ENCODE measurements at places on chromosomes 1 and 21.
A peak's percentile ranks its signal among the peaks of the same experiment; 100 is the strongest.

DNA sequence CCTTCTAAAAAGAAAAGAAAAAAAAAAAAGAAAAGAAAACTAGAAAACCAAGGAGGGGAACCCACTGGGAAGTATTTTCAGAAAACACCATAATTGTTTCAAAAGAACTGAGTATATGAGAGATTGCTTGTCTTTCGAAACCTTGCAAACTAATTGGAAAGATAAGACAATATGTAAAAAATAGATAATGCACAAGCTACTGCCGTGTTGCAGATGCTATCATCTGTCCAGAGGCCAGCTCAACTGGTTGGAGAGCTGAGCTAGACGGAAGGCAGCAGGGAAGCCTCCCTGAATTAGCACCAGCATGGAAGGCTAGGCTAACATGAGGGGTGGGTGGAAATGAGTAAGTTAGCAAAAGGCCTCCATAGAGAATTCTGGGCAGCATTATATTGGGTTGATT, 16.2 kb upstream of the CACHD1 start:
- DNase-seq = no peak

DNA sequence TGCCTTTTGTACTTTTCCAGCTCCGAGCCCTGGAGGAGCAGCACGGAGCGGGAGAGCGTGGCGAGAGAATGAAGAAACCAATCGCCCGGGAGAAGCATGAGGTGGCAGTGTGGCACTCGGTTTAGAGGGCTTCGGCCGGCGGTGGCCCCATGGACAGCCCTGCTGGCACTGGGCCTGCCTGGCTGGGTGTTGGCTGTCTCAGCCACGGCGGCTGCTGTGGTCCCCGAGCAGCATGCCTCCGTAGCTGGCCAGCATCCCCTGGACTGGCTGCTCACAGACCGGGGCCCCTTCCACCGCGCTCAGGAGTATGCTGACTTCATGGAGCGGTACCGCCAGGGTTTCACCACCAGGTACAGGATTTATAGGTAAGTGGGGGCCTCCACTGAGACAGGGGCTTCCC, 59.0 kb downstream of the BRINP2 start:
- no peak for DNase-seq

GRCh38 chr1:63534406-63534805, 11.1 kb downstream of the EFCAB7 start:
- DNase-seq = no peak

- no peak for DNase-seq
These were observed 5.4 kb upstream of the KIRREL1 start for GRCh38 chr1:157988002-157988401.

DNA sequence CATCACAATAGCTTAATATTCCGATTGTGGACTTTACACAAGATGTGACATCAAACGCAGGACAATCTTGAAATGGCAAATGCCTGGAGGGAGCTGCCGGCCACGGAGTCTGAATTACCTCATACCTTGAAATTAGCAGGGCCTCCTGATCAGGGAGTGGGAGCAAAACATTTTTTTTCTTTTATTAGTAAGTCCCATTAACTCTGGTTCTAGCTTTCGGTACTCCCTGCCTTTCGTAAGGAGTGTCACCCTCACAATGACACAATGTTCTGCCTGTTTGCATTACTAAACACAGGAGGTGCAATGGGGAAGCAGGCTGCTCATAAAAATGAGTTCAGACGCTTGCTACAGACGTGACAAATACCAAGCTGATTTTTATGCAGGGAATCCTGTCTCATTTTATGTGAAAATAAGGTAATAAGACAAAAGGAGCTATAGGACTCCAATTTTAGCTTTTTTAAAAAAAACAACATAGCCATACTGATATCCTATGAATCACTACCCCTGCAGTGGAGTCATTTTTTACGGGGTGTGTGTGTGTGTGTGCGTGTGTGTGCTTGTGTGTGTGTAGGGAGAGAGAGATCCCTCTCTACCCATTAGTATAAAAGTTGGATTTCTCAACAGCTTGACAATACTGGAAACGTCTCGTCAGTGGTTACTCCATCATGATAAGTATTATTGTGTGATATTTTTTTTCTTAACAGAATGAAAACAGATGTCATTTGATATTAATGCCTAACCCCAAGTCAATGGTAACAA, 205.1 kb upstream of the RUNX1 start:
- peak; percentile 93 for DNase-seq

GRCh38 chr1:153362187-153362775, 4.6 kb downstream of the S100A9 start:
- no peak for DNase-seq

GRCh38 chr1:1088801-1089680, 14.9 kb upstream of the RNF223 start:
- no peak for DNase-seq

DNA sequence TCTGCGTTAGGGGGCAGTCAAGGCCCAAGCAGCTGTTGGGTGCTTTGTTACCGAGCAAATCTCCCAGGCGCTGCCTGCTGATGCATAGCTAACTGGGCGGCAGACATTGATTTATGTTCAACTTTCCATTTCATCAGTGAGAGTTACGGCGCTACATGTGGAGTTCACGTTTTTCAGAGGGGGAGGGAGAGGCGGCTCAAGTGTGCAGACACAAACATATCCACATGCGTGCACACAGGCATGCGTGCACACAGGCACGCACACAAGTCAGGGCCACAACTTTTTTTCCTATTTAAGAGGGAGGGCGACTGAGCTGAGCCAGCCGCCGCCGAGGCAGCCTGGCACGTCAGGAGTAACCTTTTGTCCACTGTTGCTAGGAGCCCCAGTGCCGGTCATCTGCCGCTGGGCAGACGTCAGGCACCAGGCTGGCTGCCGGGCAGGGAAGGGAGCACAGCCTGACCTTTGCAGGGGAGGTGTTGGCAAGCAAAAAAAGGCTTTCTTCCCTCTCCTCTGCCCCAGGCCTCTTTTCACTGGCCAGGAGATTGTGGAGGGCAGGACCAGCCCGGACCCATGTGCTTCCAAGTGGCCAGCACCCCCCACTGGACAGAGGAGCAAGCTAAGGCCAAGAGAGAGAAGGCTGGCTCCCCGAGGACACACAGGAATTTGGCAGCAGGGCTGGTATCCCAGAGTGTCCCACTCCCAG, 73.3 kb downstream of the MRPL37 start:
- DNase-seq = peak; percentile 94

- no peak for DNase-seq
These were observed 257.5 kb downstream of the KIF26B start for GRCh38 chr1:245412306-245412705.

DNA sequence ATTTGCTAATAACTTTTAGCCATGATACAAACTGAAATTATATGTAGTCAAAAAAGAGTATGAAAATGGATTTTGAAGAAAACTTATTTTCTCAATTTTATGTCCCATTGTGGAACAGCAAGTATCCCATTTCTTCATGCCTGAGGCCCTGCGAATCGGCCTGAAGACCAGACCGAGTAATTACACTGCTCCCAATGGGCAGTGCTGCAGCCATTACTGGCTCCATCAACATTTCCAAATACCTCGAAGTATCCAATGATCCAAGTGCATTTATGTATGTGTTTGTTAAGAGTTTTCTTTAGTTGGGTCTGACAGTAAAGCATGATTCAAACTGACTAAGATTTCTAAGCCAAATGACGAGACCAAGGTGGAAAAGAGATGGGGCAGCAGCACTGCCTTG, 44.4 kb downstream of the HSF2BP start:
- no peak for DNase-seq

GRCh38 chr1:214050513-214051401, 63.0 kb downstream of the PROX1 start:
- no peak for DNase-seq

- no peak for DNase-seq
These were observed 66.5 kb downstream of the ADGRL2 start for GRCh38 chr1:81867235-81867634.

DNA sequence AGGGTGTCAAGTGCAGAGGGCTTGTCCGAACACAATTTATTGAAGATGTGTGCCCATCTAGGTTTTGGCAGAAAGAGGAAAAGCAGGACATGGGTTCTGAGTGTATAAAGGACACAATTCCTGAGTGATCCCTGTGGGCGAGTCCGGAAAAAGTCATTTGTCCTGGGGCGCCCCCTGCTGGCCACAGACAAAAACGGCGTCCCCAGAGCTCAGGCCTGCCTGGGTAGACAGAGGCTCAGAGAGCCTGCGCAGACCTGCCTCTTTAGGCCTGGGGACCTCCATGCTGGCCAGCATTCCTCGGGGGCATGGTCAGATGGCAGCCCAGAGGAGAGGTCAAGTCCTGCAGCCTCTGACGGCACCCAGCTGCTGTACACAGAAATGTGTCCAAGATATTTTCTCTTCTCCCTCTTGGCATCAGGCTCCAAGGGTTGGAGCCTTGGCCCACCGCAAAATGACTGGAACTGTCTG, 65.5 kb upstream of the LRP8 start:
- peak; percentile 38 for DNase-seq

GRCh38 chr1:83512373-83513193, 486.3 kb downstream of the TTLL7 start:
- DNase-seq = no peak

DNA sequence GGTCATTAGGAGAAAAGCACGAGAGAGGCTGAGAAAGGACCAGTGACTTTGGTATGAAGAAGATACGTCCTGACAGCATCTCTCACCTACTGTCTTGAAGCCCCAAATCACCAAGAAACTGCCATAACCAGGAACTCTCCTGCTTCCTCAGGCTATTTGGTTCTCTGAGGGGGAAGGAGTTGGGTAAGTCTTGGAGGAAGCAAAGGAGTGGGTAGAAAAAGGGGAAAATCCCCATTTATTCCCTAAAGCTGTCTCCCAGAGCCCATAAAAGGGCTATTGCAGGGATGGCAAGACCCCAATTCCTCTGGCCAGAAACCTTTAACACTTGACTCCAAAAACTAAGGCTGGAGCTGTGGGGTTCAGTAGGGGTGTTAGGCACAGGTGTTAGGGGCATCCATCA, 2.1 kb upstream of the PBXIP1 start:
- DNase-seq = no peak

DNA sequence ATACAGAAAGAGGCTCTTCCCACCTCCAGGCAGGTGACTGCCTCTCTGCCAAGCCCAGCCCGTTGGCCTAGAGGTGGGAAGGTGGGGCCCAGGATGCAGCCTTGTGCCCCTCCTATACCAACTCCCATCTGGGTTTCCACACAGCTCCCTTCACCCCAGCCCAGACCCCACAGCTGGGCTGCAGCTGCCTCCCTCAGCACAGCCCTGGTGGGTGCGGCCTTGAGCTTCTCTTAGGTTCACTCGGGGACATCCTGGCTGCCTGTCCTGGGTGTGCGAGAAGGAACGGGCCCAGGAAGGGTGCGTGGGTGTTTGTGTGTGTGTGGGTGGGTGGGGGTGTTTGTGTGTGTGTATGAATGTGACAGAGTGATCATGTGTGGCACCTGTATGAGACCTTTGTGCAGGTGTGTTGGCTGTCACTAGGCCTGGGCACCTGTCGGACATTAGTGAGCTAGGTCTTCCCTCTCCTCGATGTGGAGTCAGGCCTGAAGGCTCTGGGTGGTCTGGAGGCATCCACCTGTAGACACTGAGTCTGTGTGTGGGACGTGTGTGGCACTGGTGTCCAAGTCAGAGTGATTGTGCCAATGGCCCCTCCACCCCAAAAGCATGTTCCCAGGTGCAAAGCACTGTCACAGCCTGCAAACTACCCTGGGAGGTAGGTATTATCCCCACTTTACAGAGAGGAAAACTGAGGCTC, 30.7 kb downstream of the FOXO6 start:
- no peak for DNase-seq

DNA sequence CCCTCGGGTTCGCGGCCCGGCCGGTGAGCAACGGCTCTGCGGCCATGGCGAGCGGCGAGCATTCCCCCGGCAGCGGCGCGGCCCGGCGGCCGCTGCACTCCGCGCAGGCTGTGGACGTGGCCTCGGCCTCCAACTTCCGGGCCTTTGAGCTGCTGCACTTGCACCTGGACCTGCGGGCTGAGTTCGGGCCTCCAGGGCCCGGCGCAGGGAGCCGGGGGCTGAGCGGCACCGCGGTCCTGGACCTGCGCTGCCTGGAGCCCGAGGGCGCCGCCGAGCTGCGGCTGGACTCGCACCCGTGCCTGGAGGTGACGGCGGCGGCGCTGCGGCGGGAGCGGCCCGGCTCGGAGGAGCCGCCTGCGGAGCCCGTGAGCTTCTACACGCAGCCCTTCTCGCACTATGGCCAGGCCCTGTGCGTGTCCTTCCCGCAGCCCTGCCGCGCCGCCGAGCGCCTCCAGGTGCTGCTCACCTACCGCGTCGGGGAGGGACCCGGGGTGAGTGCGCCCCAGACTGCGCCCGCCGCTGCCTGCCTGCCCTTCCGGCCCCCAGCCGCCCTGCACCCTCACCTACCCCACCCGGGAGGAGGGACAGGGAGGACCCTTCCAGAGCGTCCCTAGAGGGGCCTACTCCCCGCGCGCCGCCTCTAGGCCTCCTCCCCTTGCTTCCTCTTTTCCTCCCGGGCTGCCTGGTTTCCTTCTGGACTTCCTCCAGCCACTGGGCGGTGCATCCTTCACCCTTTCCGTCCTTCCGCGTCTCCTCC, at the start of gene RNPEP:
Gene RNPEP (plus strand): TSS at position 26 of the 757 bp plus-strand sequence. CDS start 19 bp downstream, at position 45.
- peak; percentile 81 for DNase-seq

GRCh38 chr1:31458287-31458896, 45.4 kb downstream of the SERINC2 start:
- DNase-seq = no peak

GRCh38 chr1:50109647-50110075, 941 bp downstream of the ELAVL4 start:
- no peak for DNase-seq

- DNase-seq = no peak
These were observed 44.4 kb downstream of the SIPA1L2 start for GRCh38 chr1:232585486-232585885.

DNA sequence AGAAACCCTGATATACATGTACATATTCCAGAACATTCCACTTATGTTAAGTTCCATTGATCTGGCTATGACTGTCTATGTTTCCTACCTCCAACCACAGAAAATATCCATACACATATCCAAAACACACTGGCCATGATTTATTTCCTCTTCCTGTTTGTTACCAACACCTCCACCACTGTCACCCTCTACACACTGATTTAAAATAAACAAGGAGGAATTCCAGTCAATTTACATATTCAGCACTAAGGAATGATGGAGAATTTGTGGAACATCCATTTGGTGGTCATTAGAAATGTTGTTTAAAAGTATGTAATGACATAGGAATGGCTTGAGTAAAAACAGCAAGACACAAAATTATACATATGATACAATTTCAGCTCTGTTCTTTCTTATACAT, 5.5 kb upstream of the STX6 start:
- DNase-seq = no peak

- no peak for DNase-seq
These were observed 110.5 kb downstream of the COLGALT2 start for GRCh38 chr1:183926983-183927382.

DNA sequence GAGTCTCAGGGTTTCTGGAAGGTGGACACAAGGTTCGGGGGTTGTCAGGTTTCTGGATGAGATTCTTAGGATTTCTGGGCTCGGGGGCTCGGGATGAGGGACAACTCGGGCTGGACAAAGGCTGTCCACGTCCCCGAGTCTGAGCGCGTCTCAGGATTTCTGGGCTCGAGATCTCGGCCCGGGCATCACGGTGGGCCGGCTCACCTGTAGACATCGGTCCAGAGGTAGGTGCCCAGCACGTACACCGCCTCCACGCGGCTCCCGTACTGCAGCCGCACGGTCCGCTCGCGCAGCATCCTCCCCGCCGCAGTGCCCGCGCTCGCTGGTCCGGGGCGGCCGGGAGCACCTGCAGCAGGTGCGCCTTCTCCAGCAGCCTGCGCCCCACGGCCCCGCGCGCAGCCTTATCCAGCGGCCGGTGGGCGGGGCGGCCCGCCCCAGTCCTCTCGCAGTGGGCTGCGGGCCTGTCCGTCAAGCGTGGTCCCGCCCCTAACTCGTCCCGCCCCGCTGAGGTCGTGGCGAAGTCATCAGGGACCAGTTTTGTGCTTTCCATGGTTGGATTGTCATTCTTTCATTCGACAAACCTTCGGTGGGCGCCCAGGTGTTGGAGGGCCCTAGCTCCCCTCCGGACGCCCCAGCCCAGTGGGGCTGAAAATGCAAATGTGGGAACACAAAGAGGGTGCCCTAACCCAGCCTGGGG, at the start of gene PADI2:
Gene PADI2 (minus strand): TSS at position 376 of the 697 bp plus-strand sequence. CDS start 80 bp downstream, at position 296.
- DNase-seq = peak; percentile 17

Measured in fibroblast of gingiva (primary cell).